Mesenteric fat pad (tissue), 1 donor: ENCODE measurements at places on chromosomes 2 and 18. TPM values are rescaled to one million over a fixed set of nuclear protein-coding genes. Genes with fewer than 3 reads are reported as not detected.

GRCh38 chr18:44229693-44230108, 451.0 kb upstream of the SETBP1 start:
- DNase-seq = no peak

The SCYGR1 gene
- not detected for total RNA-seq

DNA sequence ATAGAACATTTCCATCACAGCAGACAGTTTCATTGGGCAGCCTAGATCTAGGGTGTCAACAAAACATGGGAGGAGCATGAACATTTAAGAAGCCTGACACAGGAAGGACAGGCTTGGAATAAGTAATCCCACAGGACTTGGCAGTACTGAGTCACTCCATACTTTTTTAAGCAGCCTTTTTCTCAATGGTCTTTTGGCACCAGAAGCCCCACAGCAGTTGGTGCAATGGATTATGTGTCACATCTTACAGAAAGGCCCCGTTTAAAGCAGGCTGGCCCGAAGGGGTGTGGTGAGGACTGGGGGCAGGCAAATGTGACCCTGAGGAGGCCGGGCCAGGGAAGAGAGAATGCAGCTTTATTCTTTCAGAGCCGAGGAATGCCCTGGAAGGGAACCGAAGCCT, 26.6 kb downstream of the SPTBN1 start:
- DNase-seq = no peak

DNA sequence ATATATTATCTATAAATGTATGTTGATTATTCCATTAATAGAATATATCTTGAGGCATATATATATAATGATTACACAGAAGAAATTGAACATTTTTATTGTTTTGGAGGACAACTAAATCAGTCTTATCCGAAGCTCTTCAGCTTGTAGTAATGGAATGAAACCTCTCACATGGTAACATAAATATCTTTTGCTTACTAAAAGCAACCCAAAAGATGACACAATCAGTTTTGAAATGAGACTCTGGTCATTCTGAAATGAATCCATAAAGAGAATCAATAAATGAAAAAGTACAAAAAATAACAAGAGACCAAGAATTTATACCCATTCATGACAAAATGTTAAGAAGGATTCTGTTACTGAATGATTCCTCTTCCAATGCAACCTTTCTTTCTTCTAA, 110.2 kb downstream of the FIGN start:
- DNase-seq = no peak

DNA sequence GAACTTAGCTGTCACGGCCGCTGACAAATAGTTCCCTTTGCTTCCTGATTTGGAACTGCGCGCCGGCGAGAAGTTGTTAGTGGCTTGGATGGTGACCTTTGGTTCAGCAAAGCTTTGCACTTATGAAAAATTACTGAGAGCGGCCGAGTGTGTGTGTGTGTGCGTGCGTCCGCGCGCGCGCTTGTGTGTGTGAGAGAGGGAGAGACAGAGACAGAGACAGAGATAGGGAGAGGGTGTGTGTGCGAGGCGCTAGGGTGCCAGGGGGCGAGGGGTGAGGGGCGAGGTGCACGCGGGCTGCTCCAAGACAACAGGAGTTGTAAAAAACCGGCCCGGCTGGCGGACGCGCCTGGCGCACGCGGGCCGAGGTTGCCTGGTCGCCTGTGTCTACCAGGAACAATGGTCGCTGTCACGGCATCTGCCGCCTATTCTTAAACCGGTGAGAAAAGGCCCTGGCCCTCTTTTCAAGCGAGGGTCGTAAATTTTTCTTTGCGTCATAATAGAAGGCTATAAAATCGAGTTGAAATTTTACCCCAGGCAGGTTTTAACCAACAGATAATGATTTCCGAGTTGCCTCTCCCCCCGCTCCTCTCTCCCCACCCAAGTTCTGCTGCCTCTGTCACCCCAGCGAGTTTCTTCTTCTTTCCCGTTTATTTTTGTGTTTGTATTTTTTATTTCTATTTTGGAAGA, 535 bp downstream of the HOXD3 start:
- no peak for DNase-seq

- DNase-seq = no peak
Observed at GRCh38 chr2:106038601-106039375, 155.3 kb downstream of the UXS1 start.

The RFTN2 gene
- total RNA-seq = 6.8 TPM

The CD8A gene
- 2.8 TPM for total RNA-seq

DNA sequence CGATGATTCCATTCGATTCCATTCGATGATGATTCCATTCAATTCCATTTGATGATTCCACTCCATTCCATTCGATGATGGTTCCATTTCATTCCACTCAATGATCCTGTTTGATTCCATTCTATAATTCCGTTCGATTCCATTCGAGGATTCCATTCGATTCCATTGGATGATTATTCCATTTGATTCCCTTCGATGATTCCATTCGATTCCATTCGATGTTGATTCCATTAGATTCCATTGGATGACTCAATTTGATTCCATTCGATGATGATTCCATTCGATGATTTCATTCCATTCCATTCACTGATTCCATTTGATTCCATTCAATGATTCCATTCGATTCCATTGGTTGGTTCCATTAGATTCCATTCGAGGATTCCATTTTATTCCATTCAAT, 1084.4 kb downstream of the RPIA start:
- no peak for DNase-seq

GRCh38 chr2:168397629-168398028, 58.4 kb upstream of the CERS6 start:
- no peak for DNase-seq

DNA sequence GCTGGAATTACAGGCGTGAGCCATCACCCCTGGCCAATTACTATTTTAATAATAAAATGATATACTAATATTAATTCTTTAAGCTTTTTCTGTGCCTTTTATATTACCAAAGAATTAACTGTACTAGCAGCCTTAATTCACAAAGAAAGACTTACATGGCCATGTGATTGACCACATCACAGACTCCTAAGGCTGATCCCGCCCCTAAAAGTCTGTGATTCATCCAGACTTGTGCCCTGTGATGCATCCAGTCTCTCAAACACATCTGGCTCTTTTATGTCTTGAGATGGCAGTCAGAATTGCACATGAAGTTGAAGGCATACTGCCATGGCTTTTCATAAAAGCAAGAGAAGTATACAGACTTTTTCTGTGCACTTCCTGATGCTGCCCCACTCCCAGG, 91.7 kb downstream of the DTNA start:
- no peak for DNase-seq

- DNase-seq = no peak
Observed at GRCh38 chr2:114201781-114202180, 240.7 kb upstream of the DPP10 start.

DNA sequence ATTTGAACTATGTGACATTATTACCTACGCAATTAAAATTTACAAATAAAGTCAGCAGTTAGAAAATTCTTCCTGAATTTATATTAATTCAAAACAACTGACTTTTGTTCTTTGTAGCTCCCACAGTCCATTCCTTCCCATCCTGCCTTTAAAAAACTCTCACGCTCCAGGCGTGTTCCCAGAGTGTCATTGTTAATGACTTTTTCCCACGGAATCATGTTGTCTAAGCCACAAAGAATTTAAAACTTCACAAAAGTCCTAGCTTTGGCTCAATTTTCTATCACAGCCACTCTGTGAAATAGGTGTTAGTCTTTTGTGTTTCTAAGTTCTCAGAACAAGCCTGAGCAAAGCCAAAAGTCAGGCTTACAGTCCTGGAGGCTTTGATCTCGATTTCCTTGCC, 26.5 kb downstream of the SLC1A4 start:
- DNase-seq = no peak

DNA sequence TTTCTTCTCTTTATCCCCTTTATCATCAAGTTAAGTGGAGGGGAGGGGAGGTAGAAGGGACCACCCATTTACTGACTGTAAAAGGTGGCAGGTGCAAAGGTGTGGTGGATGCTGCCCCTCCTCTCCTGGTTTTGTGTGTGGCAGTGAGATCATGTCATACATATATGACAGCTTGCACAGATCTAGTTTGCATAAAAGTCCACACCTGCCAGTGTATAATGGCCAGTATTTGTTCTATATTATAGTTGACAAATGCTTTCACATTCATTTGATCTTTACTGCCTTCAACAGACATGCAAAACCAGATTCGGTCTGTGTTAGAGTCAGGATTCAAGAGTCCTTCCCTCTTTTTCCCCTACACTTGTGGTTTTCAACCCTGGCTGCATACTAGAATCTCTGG, 55.1 kb downstream of the TGFA start:
- DNase-seq = no peak

- DNase-seq = peak; percentile 22
Observed at GRCh38 chr2:3129867-3130266, 247.8 kb downstream of the EIPR1 start.

The LAMA3 gene
- total RNA-seq = 19.6 TPM

The FEV gene
- total RNA-seq = not detected

- no peak for DNase-seq
Observed at GRCh38 chr18:75472396-75472795, 44.9 kb upstream of the SMIM21 start.

The PSME4 gene
- total RNA-seq = 57.2 TPM

GRCh38 chr2:28357948-28358667, 34.5 kb upstream of the FOSL2 start:
- DNase-seq = no peak

GRCh38 chr2:62375113-62375420, 130.9 kb downstream of the TMEM17 start:
- DNase-seq = no peak

- DNase-seq = no peak
Observed at GRCh38 chr18:2191180-2191790, 380.0 kb downstream of the METTL4 start.

- no peak for DNase-seq
Observed at GRCh38 chr2:164203131-164203530, 418.2 kb downstream of the GRB14 start.

- DNase-seq = no peak
Observed at GRCh38 chr2:195657634-195658540, 861 bp downstream of the SLC39A10 start.

DNA sequence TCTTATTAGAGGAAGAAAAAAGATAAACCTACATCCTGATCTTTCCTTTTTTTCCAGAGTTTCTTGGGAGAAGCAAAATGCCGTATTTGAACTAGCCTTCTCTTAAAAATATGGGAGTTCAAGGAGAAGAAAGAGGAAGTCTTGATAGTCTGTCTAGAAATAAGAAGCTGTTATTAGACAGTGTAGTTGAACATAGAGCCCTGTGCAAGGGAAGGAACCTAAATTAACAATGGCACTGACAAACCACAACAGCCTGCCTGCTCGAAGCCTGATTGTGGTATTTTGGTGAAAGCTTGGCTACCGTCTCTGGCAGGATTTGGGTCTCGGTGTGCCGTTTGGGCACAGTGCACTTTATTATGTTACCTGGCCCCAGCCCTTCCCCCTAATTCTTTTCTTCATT, 17.1 kb downstream of the SMARCAL1 start:
- DNase-seq = no peak

The CAPN14 gene
- 0.10 TPM for total RNA-seq

- DNase-seq = no peak
Observed at GRCh38 chr2:30997979-30998378, 140.3 kb downstream of the GALNT14 start.

The HTR2B gene
- 2.2 TPM for total RNA-seq

- DNase-seq = peak; percentile 89
Observed at GRCh38 chr2:89763254-89763580, 1071.7 kb downstream of the RPIA start.

The ZNF397 gene
- total RNA-seq = 21.4 TPM

- no peak for DNase-seq
Observed at GRCh38 chr2:18311420-18312195, 248.8 kb downstream of the RDH14 start.

GRCh38 chr2:71453404-71454220, at the start of gene DYSF:
Gene DYSF, plus strand, starts transcription at chr2:71453561.
- DNase-seq = no peak

GRCh38 chr2:118706844-118707243, 140.6 kb downstream of the EN1 start:
- DNase-seq = no peak

DNA sequence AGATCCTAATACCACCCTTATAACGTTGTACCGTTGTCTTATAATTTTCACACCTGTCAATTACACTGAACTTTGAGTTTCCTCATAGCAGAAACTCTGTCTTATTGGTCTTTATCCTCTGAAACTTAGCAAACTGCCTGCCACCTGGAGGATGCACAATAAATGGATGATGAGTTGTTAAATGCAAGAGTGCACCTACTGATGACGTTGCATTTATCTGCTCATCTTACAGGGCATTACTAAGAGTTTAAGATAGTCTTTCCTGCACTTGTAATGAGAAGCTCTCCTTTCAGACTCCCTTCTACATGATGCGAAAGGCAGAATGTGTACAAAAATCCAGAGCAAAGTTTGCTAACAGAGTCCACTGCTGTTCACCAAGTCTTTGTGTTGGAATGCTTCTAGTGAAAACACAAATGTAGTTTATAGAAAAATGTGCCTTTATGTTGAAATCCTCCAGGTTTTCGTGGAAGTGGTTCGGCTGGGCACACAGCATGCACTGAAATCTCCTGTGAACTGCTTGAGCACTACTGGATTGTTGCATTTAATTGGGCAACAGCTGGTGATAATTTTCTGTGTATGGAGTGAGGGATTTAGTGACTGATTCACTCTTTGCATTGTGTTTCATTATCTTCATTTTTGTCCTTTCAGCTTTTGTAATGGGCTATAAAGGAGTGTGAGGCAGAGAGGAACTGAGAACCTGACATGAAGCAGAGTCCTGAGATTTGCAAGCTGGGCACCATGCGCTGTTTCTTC, 665.8 kb upstream of the ID2 start:
- no peak for DNase-seq

- no peak for DNase-seq
Observed at GRCh38 chr2:180739070-180739469, 241.3 kb upstream of the UBE2E3 start.

DNA sequence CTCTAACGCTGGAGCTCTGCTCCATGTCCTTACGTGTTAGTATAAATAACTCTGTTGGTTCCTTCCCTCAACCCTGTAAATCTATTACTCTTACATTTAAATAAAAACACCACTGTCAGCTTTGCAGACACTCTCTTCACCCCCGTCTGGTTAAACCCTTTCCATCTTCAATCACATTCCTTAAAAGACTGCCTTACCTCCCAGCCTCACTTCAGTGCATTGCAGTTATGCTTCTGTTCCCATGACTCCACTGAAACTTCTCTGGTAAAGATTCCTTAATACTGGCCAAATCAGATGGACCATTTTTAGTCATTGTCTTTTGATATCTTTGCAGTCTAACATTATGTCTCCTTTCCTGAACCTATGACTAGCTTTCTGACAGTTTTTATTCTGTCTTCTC, 61.7 kb downstream of the EML4 start:
- DNase-seq = no peak

The FER1L5 gene
- 0.06 TPM for total RNA-seq

GRCh38 chr2:9232166-9232479, 25.5 kb downstream of the ASAP2 start:
- no peak for DNase-seq
